ENCODE measurements at places on chromosomes 4 and X.

GRCh38 chr4:53717064-53717549 is 125.8 kb upstream of the LNX1 start:
- DNase-seq, result no peak
- H3K27ac ChIP-seq, result peak overlapping the region; percentile 42
- H3K36me3 ChIP-seq, result no peaks in the 10 kb centered on the region
- H3K27me3 ChIP-seq, result no peaks in the 10 kb centered on the region

DNA sequence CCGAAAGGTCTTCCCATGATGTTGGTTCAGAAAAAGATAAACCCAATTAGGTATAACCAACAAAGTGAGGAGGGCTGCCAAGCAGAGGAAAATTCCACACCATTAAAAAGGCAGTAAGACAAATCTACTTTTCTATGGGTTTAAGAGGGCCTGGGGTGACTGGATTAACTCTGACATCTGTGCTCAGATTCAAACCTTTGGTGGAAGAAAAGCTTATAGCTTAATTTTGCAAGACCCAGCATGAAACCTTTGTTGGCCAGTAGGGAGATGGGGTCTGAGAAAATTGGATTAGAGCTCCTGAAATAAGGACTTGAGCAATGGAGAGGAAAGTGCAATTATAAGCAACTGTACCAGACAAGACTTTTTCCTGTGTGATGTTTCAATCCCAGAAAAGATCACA is 104.2 kb downstream of the KDR start:
- no peaks in the 10 kb centered on the region for H3K27me3 ChIP-seq
- no peak overlapping the region for H3K4me3 ChIP-seq
- H3K36me3 ChIP-seq, result no peaks in the 10 kb centered on the region
- no peaks in the 10 kb centered on the region for H3K4me1 ChIP-seq
- no peak for DNase-seq

GRCh38 chr4:137519406-137519805 is 12.9 kb downstream of the PCDH18 start:
- DNase-seq, result no peak
- H3K27me3 ChIP-seq, result no peaks in the 10 kb centered on the region
- H3K4me1 ChIP-seq, result peaks cover 12% of the 10 kb centered on the region
- H3K27ac ChIP-seq, result peak overlapping the region; percentile 92
- peaks cover 15% of the 10 kb centered on the region for H3K36me3 ChIP-seq

GRCh38 chr4:41327770-41328169 is 71.0 kb downstream of the UCHL1 start:
- H3K4me3 ChIP-seq, result no peak overlapping the region
- H3K4me1 ChIP-seq, result no peaks in the 10 kb centered on the region
- no peaks in the 10 kb centered on the region for H3K27me3 ChIP-seq

GRCh38 chr4:76747563-76747962 is 150.4 kb downstream of the SOWAHB start:
- no peak for DNase-seq
- H3K4me1 ChIP-seq, result no peaks in the 10 kb centered on the region
- H3K27ac ChIP-seq, result peak overlapping the region; percentile 6
- no peak overlapping the region for H3K4me3 ChIP-seq

DNA sequence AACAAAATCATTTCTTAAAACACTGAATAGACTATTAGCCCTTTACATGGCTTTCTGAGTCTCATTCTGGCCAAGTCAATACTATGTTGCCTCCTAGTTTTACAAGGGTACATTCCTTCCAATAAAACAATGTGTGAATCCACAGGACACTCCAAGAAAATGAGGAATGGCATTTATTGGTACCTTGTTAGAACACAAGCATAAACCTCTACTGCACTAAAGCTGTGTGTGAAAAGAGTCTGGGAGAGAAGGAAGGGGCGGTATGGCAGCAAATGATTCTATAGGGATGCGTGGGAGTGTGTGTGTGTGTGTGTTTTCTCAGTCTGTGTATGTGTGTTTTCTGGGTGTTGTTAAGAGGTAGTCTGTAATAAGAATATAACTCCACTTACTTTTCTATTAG is 48.9 kb downstream of the CXCL1 start:
- no peak overlapping the region for H3K4me3 ChIP-seq
- H3K4me1 ChIP-seq, result peaks cover 15% of the 10 kb centered on the region
- no peaks in the 10 kb centered on the region for H3K27me3 ChIP-seq

DNA sequence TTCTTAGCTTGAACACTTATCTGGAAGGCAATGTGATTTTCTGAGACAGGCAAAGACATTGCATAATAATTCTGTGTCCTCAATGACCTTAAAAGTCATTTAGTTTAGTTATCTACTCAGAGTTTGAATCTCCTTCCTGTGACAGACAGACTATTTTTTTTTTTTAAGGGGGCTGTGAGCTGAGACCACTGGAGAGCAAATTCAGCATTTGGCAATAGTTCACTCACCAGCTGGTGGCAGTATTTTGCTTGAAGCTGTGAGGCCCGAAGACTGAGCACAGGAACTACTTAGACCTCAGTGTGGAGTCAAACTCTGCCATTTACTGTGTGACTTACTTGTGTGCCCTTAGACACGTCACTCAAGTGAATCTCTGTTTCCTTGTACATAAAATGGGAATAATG is 22.9 kb upstream of the CPE start:
- H3K4me3 ChIP-seq, result no peak overlapping the region
- H3K27ac ChIP-seq, result no peak overlapping the region
- peaks cover 3% of the 10 kb centered on the region for H3K27me3 ChIP-seq
- no peaks in the 10 kb centered on the region for H3K36me3 ChIP-seq
- no peak for DNase-seq

GRCh38 chrX:151393514-151393913 is 3.5 kb upstream of the VMA21 start:
- H3K4me1 ChIP-seq, result peaks cover under 1% of the 10 kb centered on the region
- H3K27me3 ChIP-seq, result no peaks in the 10 kb centered on the region
- no peak overlapping the region for H3K4me3 ChIP-seq
- H3K36me3 ChIP-seq, result no peaks in the 10 kb centered on the region

GRCh38 chrX:9530848-9531274 is 66.0 kb downstream of the TBL1X start:
- H3K27ac ChIP-seq, result no peak overlapping the region
- peak; percentile 80 for DNase-seq
- H3K4me3 ChIP-seq, result no peak overlapping the region
- no peaks in the 10 kb centered on the region for H3K36me3 ChIP-seq

DNA sequence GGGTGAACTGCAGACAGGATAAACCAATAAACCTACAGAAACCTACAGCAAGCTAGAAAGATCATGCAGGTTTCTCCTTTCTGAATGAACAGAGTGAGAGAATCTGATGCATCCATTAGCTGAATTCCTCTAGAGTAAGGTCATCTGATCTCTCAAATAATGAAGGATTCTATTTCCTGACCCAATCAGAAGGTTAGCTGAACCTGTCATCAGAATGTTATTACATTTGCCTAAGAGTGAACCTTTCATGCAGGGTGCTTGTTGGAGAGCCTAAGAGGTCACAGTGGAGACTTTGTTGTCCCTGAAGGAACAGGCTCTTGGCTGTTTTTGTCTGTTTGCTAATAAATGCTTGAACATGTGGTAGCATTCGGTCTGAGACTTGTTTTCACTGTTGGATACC is 24.0 kb downstream of the MEPE start:
- DNase-seq, result no peak
- no peak overlapping the region for H3K27ac ChIP-seq
- H3K4me1 ChIP-seq, result no peaks in the 10 kb centered on the region
- H3K36me3 ChIP-seq, result no peaks in the 10 kb centered on the region

- peak overlapping the region; percentile 62 for H3K27ac ChIP-seq
- H3K4me3 ChIP-seq, result no peak overlapping the region
- peaks cover 19% of the 10 kb centered on the region for H3K4me1 ChIP-seq
- no peaks in the 10 kb centered on the region for H3K27me3 ChIP-seq
Measured at GRCh38 chr4:137663251-137664045, 131.2 kb upstream of the PCDH18 start.

GRCh38 chrX:80285131-80285773 is 135.0 kb upstream of the TENT5D start:
- H3K4me3 ChIP-seq, result no peak overlapping the region
- no peaks in the 10 kb centered on the region for H3K27me3 ChIP-seq
- DNase-seq, result no peak
- H3K4me1 ChIP-seq, result no peaks in the 10 kb centered on the region

- DNase-seq, result no peak
- no peak overlapping the region for H3K27ac ChIP-seq
- no peaks in the 10 kb centered on the region for H3K27me3 ChIP-seq
- no peaks in the 10 kb centered on the region for H3K4me1 ChIP-seq
- no peaks in the 10 kb centered on the region for H3K36me3 ChIP-seq
- no peak overlapping the region for H3K4me3 ChIP-seq
Measured at GRCh38 chrX:9062641-9063040, 28.7 kb upstream of the FAM9B start.

- no peaks in the 10 kb centered on the region for H3K27me3 ChIP-seq
- no peaks in the 10 kb centered on the region for H3K36me3 ChIP-seq
- H3K4me3 ChIP-seq, result no peak overlapping the region
- no peak overlapping the region for H3K27ac ChIP-seq
Measured at GRCh38 chrX:91039777-91040176, 394.9 kb upstream of the PABPC5 start.

- no peak overlapping the region for H3K27ac ChIP-seq
- no peaks in the 10 kb centered on the region for H3K4me1 ChIP-seq
- H3K36me3 ChIP-seq, result no peaks in the 10 kb centered on the region
- H3K27me3 ChIP-seq, result no peaks in the 10 kb centered on the region
- DNase-seq, result no peak
- H3K4me3 ChIP-seq, result no peak overlapping the region
Measured at GRCh38 chrX:13179100-13179499, 134.7 kb upstream of the FAM9C start.

DNA sequence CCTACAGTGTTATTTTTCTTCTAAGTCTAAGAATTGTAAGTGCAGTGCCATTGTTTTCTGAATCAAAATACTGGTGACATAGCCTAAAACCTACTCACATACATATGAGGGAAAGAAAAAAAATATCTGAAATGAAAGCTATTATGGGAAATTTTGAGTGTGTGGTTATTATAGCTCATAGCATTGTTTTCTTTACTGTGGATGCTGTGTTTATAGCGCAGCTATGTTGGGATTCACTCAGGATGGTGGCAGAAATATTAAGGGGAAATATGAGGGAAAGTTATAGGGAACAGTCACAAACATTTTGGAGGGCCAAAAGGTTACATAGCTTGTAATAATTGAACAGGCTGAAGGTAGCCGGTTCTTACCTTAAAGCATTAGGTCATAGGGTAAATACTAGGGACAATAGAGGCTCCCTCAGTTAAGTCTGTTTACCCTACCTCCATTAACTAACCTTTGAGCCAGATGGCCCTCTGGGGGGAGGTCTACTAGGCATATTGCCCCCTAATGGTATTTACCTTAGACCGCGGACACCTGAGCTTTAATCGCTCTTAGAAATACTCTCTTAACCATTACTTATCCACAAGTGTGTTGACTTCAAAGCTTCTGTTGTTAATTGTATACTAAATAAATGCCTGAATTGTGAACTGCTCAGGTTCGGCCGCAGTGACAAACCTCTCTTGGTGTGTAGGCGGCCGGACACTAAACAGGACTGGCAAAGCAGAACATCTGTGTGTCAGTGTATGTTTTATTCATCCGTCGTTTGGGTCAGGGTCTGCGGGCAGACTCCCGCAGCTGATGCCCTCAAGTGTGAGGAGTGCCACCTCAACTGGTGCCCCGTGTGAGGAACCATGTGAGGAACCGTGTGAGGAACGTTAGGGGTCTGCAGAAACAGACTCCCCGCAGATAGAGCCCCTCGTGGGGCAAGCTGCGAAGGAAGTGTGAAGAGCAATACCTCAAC is 21.3 kb upstream of the SULT1B1 start:
- no peak overlapping the region for H3K4me3 ChIP-seq
- H3K27me3 ChIP-seq, result no peaks in the 10 kb centered on the region
- H3K27ac ChIP-seq, result no peak overlapping the region
- DNase-seq, result no peak
- no peaks in the 10 kb centered on the region for H3K4me1 ChIP-seq

GRCh38 chr4:23320931-23321587 is 568.8 kb downstream of the PPARGC1A start:
- H3K27ac ChIP-seq, result no peak overlapping the region
- H3K36me3 ChIP-seq, result no peaks in the 10 kb centered on the region
- H3K27me3 ChIP-seq, result no peaks in the 10 kb centered on the region
- DNase-seq, result no peak
- no peak overlapping the region for H3K4me3 ChIP-seq
